ENCODE measurements at places on chromosomes 5 and 9.

- no peak for DNase-seq
These were observed 444.5 kb downstream of the CTNND2 start for GRCh38 chr5:11459716-11460115.

DNA sequence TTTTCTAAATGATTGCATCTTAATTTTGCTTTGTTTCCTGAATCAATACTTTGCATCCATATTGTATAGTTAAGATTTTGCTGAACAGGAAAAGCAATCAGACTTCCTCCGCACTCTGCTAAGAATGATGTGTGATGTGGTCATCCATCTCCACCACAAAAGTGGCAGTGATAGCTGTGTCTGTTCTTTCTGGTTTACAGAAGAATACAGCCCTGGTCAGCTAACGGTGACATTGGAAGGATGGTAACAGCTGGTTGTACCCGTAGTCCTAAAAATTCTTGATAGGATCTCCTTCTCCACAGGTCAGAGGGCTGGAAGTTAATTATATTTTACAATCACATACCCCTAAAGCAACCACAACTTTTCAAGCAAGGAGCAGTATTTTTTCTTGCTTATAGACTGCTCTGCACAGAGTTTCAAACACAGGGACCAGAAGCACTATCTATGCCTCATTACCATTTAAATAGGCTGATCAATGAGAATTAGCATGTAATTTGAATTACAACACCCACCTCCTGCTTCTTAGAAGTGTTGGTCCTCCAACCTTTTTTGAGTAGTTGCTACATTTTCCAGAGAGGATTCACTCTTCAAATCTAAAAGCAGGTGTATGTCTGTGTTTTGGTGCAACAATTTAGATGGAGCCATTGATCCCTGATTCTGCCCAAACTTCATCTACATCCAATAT lies 1191.9 kb upstream of the NUDT12 start:
- DNase-seq: no peak

GRCh38 chr5:9536717-9537116 lies 9.2 kb downstream of the SEMA5A start:
- DNase-seq: no peak

GRCh38 chr9:136899196-136899595 lies 12.9 kb downstream of the TRAF2 start:
- no peak for DNase-seq
